ENCODE measurements at places on chromosomes 2 and 18.
A peak's percentile ranks its signal among the peaks of the same experiment; 100 is the strongest.

GRCh38 chr2:128199141-128199540 lies 108.1 kb downstream of the UGGT1 start:
- DNase-seq = no peak

GRCh38 chr2:151840216-151841046 lies 12.2 kb upstream of the ARL5A start:
- no peak for DNase-seq

DNA sequence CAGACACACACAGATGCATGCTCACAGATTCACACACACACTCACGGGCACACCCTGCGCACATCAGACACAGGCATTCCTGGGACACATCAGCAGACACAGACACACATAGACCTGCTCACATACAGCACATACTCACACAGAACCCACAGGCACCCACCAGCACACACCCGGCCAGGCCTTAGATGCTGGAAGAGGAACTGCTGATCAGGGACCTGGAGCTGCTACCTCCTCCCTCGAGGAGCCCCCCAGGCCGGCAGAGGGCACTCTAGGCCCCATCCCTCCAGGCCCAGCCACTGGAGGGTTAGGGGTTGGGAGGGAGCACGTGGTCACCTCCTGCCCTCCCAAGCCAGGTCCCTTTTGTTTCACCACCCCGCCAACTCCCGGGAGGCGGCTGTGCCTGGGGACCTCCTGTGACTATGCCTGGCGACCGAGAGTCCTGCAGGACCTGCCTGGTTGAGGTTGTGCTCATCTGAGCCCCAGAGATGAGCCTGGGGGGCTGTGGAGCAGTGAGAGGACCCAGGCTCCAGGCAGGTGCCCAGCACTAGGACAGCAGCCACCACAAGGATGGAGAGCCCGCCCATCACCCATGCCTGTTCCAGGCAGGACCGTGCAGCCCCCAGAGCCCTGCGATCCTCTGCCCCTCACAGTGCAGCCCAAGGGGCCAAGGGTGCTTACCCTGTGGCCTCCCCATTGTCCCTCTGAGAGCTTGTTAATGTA lies 21.0 kb upstream of the PTMA start:
- peak; percentile 57 for DNase-seq

GRCh38 chr2:189854187-189854586 lies 69.9 kb downstream of the PMS1 start:
- DNase-seq = no peak

DNA sequence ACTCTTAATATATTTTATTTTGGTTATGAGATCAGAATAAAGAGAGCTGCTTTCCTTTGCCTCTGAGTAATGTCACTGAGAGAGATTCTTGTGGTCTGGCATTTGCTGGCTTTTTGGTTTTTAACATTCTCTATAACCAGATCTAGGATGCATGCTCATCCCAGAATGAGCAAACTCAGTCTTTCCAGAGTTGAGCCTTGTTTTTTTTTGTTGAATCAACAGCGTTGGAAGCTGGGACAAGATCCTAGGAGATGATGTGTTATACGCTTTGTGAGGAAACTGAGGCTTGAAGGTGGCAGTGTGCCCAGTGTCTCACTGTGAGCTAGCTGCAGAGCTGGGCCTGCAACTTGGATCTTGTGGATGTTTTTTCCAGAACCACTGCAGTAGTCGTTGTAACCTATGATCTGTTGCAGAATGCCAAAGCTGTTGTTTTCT lies 19.5 kb downstream of the MYO1B start:
- no peak for DNase-seq

DNA sequence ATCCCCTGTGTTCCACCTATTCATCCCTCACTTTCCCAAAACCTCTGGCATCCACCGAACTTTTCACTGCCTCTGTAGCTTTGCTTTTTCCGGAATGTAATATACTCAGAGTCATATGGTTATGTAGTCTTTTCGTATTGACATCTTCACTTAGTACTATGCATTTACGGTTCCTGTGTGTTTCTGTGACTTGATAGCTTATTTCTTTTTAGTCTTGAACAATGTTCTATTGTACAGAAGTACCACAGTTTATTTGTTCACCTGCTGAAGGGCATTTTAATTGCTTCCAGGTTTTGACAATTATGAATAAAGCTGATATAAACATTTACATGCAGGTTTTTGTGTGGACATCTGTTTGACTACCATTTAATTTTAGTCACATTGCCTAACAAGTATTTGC lies 154.7 kb upstream of the DOK6 start:
- no peak for DNase-seq

DNA sequence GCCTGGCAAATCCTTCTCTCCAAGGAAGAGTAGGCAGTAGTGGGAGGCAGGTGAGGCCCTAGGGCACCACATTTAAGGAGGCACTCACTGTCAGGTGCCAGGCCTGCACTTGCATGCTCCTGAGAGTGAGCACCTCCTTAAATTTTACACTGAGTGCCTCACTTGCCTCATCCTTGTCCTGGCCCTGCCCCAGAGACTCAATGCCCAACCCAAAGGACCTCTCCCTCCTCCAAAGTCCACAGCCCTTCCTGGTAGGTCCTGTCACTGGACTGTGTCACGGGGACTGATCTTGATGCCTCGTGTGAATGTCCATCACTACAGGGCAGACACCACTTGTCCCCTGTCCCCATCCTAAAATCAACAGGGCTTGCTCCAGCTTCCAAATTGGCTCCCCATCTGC lies 235.6 kb downstream of the ZBTB7C start:
- DNase-seq = no peak

DNA sequence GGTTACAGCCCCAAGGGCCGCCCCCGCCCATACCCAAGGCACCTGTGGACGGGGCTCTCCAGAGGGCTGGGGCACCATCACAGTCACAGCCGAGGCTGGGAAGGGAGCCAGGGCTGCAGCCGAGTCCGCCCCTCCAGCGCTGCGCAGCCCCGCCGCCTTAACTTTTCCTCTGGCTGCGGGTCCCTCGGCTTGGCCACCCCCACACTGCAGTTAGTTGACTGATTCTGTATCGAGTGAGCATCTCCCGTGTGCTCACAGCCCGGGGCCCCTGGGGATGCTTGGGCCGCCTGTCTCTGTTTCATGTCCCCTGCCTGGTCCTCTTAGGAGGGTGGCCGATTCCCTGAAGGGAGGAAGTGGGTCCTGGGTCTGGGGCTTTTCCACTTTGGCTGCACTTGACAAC lies 33.7 kb downstream of the EMILIN2 start:
- no peak for DNase-seq

DNA sequence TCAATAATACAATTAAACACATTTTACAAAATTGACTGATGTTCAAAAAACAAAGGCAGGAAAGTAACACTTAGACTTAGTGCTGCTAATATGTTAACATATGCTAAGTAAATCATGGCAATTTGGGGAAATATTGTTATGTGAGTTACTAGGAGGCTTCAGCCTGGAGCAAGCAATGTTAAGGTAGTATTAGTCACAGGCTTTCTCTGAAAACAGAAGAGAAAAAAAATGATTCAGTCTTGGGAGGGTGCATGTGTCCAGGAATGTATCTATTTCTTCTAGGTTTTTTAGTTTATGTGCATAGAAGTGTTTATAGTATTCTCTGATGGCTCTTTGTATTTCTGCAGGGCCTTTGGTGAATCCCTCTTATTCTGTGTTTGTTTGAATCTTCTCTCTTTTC lies 345.8 kb upstream of the TFPI start:
- no peak for DNase-seq

DNA sequence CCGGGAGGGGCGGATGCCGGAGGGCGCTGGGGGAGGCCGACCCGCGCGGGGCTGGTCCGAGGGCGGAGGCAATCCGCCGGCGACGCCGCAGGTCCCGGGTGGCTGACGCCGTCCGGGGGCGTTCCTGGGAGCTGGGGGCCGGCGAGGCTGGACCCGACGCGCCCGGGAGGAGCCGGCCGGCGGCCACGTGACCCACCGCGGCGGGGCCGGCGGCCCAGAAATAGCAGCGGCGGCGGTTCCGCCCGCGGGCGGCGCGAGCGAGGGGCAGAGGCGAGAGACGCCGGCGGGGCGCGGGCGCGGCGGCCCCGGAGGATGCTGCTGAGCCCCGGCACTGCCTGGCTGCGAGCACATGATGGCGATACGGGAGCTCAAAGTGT lies at the start of gene RAB31:
RAB31 (plus strand) TSS at position 245 of the 377 bp plus-strand sequence; CDS start at position 350, 105 bp downstream.
- no peak for DNase-seq

DNA sequence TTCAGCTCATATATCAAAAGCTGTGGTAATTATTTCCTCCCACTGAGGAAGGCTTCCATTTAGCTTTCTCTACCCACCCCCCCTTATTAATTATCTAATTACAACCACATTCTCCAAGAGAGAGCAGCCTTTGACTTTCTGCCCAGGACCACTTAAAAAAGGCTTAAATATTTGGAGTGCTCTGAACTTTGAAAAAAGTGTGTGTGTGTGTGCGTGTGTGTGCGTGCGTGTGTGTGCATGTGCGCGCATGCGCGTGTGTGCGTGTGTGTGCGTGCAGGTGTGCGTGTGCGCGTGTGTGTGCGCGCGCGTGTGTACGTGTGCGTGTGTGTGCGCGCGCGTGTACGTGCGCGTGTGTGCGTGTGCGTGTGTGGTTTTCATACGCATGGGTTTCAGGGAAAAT lies 57.8 kb downstream of the TWIST2 start:
- no peak for DNase-seq

GRCh38 chr18:22742409-22742808 lies 190.7 kb upstream of the RBBP8 start:
- DNase-seq = no peak

DNA sequence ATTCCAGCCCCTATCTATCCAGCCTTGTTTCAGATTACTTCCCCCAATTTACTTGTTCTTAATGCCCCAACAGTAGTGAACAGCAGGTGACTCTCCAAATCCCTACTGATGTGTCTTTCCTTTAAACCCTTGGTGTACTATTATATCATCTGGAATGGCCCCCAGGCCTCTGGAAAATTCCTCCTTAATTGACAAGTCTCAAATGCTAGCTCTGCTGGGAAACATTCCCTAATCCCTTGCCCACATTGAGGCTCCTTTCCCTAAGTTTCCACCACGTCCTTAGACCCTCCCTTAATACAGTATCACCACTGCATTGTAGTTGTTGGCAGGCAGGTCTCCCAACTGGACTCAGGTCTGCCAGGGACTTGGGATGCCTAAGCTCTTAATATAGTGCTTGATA lies 41.0 kb downstream of the MYO3B start:
- no peak for DNase-seq

- no peak for DNase-seq
Observed at GRCh38 chr2:54709336-54709809, 14.1 kb upstream of the EML6 start.

- no peak for DNase-seq
Observed at GRCh38 chr2:188940171-188940570, 34.0 kb upstream of the COL3A1 start.

DNA sequence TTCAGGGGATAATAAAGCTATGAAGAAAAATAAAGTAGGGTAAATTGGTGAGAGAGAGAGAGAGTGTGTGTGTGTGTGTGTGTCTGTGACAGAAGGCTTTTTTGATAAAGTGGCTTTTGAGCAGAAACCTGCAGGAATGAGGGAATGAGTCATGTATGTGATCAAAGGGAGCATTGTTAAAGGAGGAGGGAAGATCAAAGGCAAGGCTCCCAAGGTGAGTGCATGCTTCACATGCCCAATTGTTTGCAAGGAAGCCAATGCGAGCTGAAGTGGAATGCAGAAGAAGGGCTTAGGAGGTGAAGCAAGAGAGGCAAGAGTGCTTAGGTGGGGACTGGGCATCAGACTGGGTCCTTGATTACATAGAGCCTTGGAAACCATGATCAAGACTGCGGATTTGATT lies 96.8 kb downstream of the DNAH6 start:
- no peak for DNase-seq

- DNase-seq = no peak
Observed at GRCh38 chr2:137888845-137889244, 75.4 kb upstream of the HNMT start.

DNA sequence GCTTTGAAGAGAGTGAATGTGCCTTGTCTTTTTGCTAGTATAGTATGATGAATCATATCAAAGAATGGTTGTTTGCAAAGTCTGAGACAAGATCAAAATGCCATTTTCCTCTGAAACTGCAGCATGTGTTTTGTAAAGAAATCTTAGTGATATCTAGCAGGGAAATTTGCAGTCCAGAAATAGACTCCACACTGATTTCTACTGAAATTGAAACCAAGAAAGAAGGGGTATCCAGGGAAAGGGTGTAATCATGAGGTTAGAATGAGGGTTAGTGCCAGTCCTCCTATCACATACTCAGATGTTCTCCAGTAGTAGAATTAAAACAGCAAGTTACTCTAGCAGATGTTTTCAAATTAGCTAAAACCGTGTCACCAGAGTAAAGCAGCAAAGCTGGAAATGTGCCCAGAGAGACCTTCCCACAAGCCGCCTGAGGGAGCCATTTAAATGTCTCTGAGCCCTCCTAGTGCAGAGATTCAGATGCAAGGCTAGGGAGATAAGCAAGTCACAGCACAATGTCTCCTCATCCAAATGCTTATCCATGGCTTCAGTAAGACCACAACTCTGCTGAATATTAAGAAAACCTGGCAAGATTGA lies 4.9 kb downstream of the DLGAP1 start:
- no peak for DNase-seq

- no peak for DNase-seq
Observed at GRCh38 chr2:177622521-177622920, 229.9 kb downstream of the AGPS start.

- DNase-seq = no peak
Observed at GRCh38 chr2:43692428-43692994, 16.3 kb upstream of the C1GALT1C1L start.

GRCh38 chr2:28716265-28716865 lies 35.3 kb upstream of the PPP1CB start:
- DNase-seq = no peak

DNA sequence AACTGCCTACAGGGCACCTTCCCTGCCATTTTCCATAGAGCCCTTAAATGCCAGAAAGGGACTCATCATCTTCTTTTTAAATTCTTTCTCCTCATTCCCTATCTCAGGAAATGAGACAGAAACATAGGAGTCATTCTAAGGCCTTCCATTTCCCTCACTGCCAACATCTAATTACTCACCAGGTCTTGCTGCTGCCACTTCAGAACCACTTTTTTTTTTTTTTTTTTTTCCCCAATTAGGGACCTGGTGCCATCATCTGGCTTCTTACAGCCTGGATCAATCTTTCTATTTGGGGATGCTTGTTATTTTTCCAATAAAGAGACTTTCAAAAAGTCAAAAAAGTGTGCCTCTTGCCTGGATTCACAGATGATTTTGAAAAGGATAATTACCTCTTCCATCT lies 373.4 kb downstream of the LPIN1 start:
- DNase-seq = no peak

DNA sequence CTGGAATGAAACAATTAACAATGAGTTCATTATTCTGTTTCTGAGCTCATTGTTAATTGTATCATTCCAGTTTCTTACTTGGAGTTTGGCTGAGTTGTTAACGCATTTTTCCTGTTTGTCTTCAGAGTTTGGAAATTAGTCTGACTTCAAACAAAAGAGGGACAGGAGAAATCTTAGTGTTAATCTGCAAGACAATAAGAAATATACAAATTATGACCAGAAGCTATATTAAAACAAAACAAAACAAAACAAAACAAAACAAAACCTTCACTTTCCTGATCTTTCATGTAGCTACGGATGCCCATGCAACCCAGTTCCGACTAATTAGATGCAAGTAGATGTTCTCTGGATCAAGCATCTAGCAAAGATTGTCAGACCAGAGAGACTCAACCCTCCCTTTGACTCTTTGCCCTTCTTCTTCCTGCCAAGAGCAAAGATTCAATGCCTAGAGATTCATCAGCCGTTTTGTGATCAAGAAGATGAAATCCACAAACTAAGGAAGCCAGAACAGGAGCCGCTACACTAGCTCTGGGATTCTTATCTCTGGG lies 686.2 kb upstream of the FSHR start:
- no peak for DNase-seq
